ENCODE measurements at places on chromosomes 5 and 9. TPM values are rescaled to one million over a fixed set of nuclear protein-coding genes. Genes with fewer than 3 reads are reported as not detected.

GRCh38 chr9:108708448-108708847 lies 147.3 kb downstream of the ACTL7B start:
- no peak for DNase-seq

DNA sequence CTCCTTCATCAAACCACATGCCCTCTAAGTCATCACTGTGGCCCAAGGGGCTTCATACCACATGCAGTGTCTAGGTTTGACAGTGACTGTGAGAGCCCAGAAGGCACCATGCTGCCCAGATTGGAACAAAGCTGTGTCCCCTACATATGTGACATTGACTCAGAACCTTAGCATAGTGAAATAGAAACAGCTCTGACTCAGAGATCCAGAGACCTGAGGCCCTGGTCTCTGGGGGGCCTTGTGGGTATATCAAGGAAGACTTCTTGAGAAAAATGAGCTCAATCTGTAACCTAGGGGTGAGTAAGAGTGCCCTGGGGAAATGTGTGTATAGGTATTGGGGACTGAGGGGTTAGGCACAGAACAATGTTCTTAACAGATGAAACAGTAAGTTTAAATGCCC lies 7.1 kb upstream of the ENTREP1 start:
- no peak for DNase-seq

DNA sequence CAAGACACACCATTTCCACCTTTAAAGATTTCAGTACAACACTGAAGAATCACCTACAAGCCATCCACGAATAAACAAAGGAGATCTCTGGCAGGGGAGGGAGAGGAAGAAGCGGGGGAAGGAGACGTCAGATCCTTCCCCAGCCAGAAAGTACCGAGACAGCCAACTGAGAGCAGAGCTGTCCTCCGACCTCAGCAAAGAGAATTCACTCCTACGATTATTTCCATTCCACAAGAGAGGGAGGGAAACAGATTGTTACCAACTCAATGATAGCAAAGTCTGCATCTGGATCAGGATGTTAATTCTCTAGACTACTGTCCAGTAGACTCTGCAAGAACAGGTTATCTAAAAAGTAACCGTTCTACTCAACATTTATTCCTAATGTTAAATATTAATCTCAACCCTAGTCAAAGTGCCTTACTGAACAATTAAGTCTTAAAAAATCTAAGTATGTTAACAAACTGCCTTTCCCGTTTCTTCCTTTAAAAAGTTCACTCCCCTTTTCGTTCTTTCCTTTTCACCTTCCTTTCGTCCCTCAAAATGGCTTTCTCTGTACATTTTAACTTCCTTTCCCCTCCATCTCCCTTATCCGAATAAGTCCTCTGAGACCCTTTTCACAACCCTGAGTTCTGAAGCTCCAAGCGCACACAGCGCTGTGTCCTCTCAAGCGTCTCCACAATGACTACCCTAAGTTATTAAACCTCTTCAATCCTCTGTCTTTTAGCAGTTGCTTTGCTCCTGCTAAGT lies 1.4 kb downstream of the CHD1 start:
- DNase-seq = peak; percentile 52

DNA sequence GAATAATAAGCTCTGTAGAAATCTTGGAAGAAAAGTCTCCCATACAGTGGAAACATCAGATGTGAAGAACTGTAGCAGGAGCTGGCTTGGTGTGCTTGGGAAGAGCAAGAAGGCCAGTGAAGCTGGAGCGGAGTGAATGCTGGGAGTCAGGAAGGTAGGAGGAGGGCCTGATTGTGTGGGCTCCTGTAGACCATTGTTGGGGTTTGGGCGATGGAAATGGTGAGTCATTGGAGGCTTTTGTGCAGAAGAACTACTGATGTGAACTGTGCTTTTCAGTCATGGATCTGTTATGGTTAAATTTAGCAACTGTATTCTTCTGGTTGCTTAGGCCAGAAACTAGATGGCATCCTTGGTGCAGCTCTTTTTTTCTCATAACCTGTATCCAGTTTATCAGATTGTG lies 2.3 kb downstream of the ICE1 start:
- DNase-seq = no peak

GRCh38 chr9:78821126-78821822 lies 524.3 kb downstream of the PSAT1 start:
- no peak for DNase-seq

GRCh38 chr5:150723845-150724244 lies 23.0 kb upstream of the RBM22 start:
- no peak for DNase-seq

DNA sequence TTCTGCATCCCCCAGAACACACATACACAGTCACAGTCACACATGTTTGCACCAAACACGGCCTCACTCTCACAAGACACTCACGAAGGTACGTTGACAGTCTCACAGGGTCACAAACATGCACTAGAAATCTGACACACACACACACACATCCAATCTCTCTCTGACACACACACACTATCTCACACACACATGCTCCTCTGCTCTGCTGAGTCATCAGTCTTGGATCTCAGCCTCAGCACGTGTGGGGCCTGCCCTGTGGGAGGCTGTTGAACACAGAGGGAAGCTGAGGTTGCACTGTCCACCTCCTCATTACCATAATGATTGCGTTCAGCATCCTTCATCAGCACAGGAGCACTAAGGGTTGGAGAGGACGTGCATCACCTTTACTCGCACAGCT lies 188.8 kb downstream of the MTRR start:
- DNase-seq = no peak

GRCh38 chr9:115850548-115851304 lies 302.9 kb upstream of the PAPPA start:
- DNase-seq = no peak

- no peak for DNase-seq
Measured at GRCh38 chr5:26894719-26895263, 143.6 kb downstream of the CDH9 start.

DNA sequence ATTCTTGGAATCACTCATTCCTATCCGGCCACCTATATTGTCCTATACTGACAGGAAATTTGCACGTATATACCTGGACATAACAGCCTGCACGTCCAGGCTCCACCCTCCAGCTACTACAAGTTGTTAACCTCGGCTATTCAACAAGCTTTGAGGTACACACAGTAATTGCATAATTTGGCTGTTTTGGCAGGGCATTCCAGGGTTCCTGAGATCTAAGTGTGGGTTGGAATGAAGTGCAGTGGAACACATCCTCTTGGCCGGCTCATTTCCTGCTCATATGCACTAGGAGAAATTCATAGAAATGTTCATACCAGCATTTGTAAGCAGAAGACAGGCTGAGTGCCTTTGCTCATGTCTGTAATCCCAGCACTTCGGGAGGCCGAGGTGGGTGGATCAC lies 222.3 kb downstream of the FBXL7 start:
- no peak for DNase-seq

- DNase-seq = no peak
Measured at GRCh38 chr5:5933651-5934050, 444.7 kb downstream of the MED10 start.

DNA sequence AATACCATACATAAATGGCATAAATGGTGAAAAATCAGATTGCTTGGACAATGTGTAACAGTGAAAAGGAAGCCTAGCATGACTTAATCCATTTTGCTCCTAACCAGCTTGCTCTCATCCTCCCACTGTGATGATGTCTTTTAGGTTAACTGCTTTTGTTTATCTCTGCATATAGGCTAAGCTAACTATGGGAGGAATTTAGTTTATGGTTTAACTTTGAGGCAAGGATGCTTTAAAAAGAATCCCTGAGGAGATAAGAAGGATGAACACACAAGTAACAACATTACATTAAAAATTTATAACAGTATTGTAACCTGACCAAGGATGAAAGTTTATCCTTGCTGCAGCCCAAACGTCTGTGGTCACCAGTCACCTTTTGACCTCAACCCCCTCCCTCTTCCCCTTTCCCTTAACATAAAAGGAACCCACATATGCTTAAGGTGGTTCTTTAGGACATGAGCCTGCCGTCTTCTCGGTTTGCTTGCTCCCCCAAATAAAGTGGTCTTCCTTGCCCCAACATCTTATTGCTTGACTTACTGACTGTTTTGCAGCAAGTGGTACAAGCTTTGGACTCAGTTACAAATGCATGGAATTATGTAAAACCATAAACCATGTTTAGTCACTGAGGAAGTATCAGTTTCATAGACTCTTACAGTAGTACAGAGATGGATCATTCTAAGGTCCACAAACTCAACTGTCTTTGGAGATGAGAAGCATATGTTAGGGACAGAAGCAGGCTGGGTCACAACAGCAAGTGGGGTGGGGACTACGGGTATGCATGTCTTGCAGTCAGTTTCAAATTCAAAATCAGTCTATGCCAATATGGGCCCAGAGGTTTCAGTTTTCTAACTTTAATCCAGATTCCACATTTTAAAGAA lies 31.3 kb downstream of the AGXT2 start:
- no peak for DNase-seq

DNA sequence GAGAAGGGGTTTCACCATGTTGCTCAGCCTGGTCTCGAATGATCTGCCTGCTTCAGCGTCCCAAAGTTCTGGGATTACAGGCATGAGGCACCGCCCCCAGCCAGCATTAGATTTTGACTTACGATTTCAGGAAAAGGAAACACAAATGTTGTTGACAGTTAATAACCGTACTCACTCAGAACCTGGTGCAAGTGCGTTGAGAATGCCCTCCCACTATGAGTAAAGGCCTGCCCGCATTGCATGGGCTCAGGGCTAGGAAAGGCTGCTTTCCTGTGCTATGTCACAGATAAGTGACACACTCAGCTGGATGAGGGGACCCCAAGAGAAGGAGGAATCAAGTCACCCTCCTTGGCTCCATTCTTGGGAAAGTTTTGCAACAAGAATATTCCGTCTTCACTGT lies 42.4 kb downstream of the NDST1 start:
- DNase-seq = no peak

DNA sequence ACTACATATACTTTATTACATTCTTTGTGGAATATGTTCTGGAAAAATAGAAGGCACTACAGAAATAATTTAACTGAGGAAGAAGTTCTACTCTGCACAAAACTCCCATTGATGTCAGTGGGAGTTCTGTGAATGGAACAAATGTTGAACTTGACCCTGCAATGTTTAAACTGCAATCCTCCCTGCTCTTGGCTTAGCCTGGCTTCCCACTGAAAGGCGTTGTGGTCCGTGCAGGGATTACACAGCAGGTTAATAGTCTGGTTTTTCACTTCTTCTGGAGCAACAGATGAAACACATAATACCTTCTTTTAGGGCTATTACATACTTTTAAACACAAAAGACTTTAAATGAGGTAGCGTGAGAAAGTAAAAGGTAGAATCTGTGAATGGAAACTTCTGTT lies 12.9 kb upstream of the ERBIN start:
- no peak for DNase-seq

GRCh38 chr5:140351609-140352334 lies 5.4 kb upstream of the HBEGF start:
- peak; percentile 77 for DNase-seq

DNA sequence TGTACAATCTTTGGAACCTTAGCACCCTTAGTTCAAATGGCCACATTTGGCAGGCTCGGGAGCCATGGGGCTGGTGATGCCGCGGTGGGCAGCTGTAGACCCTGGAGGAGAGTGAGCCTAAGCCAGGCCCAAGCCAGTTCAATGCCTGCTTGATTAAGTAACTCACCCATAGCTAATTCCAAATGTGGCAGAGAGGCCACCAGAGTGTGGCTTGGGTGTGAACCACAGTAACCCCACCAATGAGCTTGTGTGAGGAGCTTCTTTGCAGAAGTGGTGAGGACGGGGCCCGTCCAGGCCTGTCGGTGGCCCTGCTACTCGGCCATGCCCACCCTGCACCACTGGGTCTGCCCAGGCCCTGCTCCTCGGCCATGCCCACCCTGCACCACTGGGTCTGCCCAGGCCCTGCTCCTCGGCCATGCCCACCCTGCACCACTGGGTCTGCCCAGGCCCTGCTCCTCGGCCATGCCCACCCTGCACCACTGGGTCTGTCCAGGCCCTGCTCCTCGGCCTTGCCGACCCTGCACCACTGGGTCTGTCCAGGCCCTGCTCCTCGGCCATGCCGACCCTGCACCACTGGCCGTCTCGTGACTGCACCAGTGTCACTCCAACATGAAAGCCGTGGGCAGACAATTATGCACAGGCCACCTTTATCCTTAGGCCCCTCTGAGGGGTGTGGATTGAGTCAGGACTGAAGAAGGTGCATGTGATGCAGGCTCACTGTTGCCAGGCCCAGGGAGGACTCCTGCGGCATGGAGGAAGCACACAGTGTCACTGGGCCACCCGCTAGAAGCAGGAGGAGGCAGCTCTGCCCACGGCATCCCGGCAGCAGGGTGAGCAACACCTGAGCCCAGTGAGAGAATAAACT lies 75.4 kb downstream of the MRPL36 start:
- DNase-seq = no peak

- DNase-seq = no peak
Measured at GRCh38 chr9:117218951-117219350, 195.9 kb downstream of the ASTN2 start.

DNA sequence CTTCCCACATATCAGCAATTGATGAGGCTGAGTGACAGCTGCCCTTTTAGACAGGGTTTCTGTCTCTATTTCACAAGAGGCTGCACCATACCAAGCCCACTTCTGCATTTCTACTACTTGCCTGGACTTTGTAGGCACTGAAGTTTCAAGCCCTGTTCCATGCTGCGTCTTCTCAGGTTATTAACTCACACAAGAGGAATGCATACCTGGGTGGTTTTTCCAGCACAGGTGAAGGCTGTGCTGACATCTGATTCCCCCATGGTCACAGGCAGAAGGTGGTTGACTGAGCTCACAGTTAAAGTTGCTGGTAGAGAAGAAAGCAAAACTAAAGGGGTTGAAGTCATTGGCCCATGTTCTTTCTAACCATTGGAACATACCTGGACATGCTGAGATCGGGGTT lies 86.6 kb downstream of the MAMDC2 start:
- DNase-seq = no peak

DNA sequence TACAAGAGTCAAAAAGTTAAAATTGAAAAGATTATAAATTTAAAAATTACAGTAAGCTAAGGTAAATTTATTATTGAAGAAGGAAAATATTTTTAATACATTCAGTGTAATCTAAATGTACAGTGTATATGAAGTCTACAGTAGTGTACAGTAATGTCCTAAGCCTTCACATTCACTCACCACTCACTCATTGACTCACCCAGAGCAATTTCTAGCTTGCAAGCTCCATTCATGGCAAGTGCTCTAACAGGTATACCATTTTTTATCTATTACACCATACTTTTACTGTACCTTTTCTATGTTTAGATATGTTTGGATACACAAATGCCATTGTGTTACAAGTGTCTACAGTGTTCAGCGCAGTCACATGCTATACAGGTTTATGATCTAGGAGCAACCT lies 389.7 kb downstream of the RASEF start:
- DNase-seq = no peak

RMRP gene
- polyA plus RNA-seq = not detected

MGAT4B gene
- 183 TPM for polyA plus RNA-seq

OLFM1 gene
- polyA plus RNA-seq = 4.7 TPM

C5orf34 gene
- polyA plus RNA-seq = 7.6 TPM

WWC1 gene
- polyA plus RNA-seq = 75.6 TPM

STPG3 gene
- 3.9 TPM for polyA plus RNA-seq

PRRX2 gene
- polyA plus RNA-seq = 1.5 TPM
